ENCODE measurements at places on chromosomes 5 and 9. TPM values are rescaled to one million over a fixed set of nuclear protein-coding genes. Genes with fewer than 3 reads are reported as not detected.
A peak's percentile ranks its signal among the peaks of the same experiment; 100 is the strongest.

Gene MYMK
- total RNA-seq = not detected

Gene ZNF346
- total RNA-seq = 13.5 TPM

Gene ANKRD55
- not detected for total RNA-seq

Gene NR5A1
- not detected for total RNA-seq

Gene IFNA14
- total RNA-seq = not detected

Gene CCDC112
- total RNA-seq = 10.1 TPM

- no peaks in the 10 kb centered on the region for H3K27me3 ChIP-seq
- H3K4me1 ChIP-seq = no peaks in the 10 kb centered on the region
- H3K4me3 ChIP-seq = no peak overlapping the region
- no peak for DNase-seq
- no peak overlapping the region for H3K27ac ChIP-seq
These were observed 151.8 kb upstream of the ADRA1B start for GRCh38 chr5:159764283-159765134.

GRCh38 chr9:137205126-137206069 lies at the start of the genes NDOR1 and TMEM203:
Gene NDOR1 (plus strand): TSS chr9:137205700. CDS start chr9:137205778, 78 bp downstream.
Gene TMEM203 (minus strand): TSS chr9:137205648. CDS start chr9:137205414, 234 bp downstream.
- peak; percentile 87 for DNase-seq
- no peaks in the 10 kb centered on the region for H3K36me3 ChIP-seq
- H3K4me1 ChIP-seq = peaks cover 53% of the 10 kb centered on the region
- peak within 1 kb of the TSS; percentile 76 for H3K27ac ChIP-seq

DNA sequence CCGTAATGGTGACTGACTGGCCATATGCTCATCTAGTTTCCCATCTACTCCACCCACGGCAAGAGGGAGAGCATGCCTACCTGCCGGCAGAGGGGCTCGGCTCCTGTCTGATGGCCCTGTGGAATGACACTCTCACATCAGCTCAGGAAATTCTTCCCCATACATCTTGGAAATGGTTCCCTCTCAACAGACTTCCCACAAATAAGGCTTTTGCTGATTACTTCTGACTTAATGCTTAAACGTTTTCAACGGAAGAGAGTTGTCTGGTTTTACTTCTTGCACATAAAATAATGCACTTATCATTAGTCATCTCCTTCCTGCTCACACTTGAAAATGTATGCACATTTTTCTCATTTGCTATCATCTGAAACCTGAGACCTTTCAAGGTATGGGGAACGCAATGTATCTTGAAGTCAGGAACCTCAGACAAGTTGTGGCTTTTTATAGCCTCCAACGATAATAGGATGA lies 129.5 kb downstream of the TTLL11 start:
- no peaks in the 10 kb centered on the region for H3K36me3 ChIP-seq
- H3K27me3 ChIP-seq = no peaks in the 10 kb centered on the region
- no peak overlapping the region for H3K4me3 ChIP-seq
- H3K27ac ChIP-seq = no peak overlapping the region

- no peaks in the 10 kb centered on the region for H3K27me3 ChIP-seq
- H3K4me1 ChIP-seq = no peaks in the 10 kb centered on the region
- no peaks in the 10 kb centered on the region for H3K36me3 ChIP-seq
- H3K27ac ChIP-seq = no peak overlapping the region
These were observed 1085.2 kb upstream of the ARRDC3 start for GRCh38 chr5:92468295-92468694.

GRCh38 chr5:94374336-94374735 lies 244.1 kb downstream of the KIAA0825 start:
- H3K4me1 ChIP-seq = no peaks in the 10 kb centered on the region
- no peaks in the 10 kb centered on the region for H3K36me3 ChIP-seq
- H3K4me3 ChIP-seq = no peak overlapping the region
- no peak overlapping the region for H3K27ac ChIP-seq
- no peak for DNase-seq

GRCh38 chr5:148740966-148741742 lies 85.3 kb upstream of the ADRB2 start:
- no peak for DNase-seq
- H3K27me3 ChIP-seq = no peaks in the 10 kb centered on the region
- no peak overlapping the region for H3K4me3 ChIP-seq
- peaks cover 5% of the 10 kb centered on the region for H3K4me1 ChIP-seq
- no peak overlapping the region for H3K27ac ChIP-seq

All from body of pancreas (tissue), 4 donors.